ENCODE measurements at places on chromosomes 4 and X.
A peak's percentile ranks its signal among the peaks of the same experiment; 100 is the strongest.

DNA sequence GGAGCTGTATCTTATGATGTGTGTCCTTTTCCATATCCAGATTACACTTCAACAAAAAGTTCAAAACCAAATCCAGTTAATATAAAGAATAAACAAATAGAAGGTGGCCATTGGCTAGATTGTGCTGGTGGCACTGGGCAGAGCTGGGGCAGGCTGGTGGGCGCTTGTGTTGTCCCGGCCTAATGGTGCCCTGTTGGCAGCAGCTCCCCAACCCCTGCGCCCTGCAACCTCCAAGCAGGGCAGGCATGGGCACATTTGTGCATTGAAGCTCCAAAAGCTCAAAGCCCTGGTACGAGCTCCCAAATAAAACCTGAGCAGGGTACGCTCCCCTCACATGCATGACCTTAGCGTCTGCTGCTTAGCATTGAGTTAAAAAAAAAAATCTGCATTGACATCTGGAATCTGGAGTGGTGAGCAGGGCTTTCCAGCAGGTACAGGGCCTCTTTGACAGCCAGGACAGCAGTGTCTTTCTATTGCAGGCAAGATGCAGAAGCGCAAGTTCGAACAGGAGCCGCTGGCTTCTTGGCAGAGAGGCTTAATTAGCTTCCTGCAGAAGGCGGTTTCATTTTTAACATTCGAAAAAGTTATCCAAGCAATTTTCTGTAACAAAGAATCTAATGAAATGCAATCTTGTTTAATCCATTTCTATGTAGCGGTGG lies 25.9 kb upstream of the NYX start:
- no peak for DNase-seq

DNA sequence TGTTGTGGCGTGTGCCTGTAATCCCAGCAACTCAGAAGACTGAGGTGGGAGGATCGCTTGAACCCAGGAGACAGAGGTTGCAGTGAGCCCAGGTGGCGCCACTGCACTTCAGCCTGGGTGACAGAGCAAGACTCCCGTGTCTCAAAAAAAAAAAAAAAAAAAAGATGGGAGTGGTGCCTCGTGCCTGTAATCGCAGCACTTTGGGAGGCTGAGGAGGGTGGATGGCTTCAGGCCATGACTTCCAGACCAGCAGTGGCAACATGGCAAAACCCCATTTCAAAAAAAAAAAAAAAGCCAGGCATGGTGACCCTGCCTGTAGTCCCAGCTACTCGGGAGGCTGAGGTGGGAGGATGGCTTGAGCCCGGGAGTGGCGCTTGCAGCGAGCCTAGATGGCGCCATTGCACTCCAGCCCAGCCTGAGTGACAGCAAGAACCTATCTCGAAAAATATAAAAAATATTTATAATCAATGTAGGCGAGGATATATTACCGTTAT lies 27.0 kb downstream of the EIF2S3 start:
- peak; percentile 54 for DNase-seq

DNA sequence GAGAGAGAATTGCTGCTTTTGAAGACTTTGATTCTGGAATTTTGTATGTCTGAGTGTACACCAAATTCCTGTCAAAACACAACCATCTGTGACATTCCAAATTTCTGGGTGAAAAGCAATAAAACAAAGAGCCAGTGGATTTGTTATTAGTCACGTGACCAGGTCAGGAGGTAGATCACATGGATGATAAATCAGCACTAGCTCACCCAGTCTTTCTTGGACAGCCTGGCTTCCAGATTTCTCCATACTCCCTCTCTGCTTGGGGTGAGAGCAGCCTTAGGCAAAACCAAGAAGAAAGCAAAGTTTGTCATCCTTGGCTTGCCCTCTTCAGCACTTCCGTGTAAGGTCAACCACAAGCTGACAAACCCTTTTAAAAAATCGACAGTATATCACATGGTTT lies 194.2 kb downstream of the CLCN4 start:
- peak; percentile 66 for DNase-seq

DNA sequence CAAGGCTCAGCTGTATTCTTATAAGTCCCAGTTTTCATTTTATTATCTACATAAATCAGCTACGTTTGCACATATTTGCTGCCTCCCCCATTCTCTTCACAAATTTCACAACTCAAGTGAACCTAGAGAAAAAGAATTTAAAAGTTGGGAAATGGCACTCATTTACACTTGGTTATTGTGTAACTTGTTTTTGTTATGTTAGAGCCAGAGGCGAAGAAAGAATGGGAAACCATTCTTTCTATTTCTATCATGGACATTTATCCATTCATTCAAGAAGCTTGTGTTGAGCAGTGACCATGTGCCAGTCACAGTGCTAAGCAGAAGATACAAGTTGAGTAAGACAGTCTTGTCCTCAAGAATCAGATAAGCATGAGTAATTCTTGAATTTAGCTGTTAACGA lies 13.5 kb downstream of the LIAS start:
- DNase-seq: no peak

- no peak for DNase-seq
These were observed 23.4 kb upstream of the ACSL1 start for GRCh38 chr4:184849185-184849584.

DNA sequence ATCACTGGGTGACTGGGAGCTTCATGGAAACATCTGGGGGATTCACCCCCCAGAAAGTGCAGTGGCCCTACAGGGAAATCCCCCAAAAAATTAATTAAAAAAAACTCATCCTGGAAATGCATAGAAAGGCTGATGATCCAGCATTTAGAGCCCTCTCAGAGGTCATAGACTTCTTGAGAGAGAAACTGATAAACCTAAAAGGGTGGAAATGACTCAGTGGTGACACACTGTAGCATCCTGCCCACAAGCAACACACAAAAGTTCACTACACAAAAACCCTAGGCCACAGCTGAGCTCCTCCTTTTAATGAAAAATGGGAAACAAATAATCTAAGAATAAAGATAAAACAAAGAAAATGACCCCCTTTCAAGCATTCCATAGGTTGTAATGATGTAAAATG lies 911.5 kb downstream of the GLUD2 start:
- DNase-seq: peak; percentile 28
